Urinary bladder (tissue), 4 donors: ENCODE measurements at places on chromosomes 7 and 10. TPM values are rescaled to one million over a fixed set of nuclear protein-coding genes. Genes with fewer than 3 reads are reported as not detected.

- no peak for DNase-seq
Measured at GRCh38 chr10:70186090-70186489, 15.8 kb upstream of the SAR1A start.

DNA sequence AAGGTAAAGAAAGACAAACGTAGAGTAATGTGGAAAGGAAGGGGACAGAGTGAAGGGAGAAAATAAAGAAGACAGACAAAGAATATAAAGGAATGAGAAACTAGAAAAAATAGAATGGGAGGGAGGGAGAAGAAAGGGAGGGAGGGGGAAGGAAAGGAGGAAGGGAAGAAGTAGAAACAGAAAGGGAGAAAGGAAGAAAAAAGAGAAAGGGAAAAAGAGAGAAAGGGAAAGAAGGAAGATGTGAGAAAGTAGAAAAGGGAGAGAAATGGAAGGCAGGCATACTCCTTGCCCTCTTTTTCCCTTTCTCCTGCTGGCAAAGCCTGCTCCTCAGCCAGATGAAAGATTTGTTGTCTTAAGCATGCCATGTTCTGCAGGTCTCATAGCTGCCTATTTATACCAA is 1137.8 kb upstream of the C7orf33 start:
- no peak for DNase-seq

- no peak for DNase-seq
Measured at GRCh38 chr7:10474048-10474447, 499.6 kb upstream of the PHF14 start.

The WEE2 gene
- total RNA-seq: 0.42 TPM
